ENCODE measurements at places on chromosomes 13 and 19.
A peak's percentile ranks its signal among the peaks of the same experiment; 100 is the strongest.

- DNase-seq: no peak
These were observed 44.3 kb downstream of the MUC16 start for GRCh38 chr19:8965887-8966286.

DNA sequence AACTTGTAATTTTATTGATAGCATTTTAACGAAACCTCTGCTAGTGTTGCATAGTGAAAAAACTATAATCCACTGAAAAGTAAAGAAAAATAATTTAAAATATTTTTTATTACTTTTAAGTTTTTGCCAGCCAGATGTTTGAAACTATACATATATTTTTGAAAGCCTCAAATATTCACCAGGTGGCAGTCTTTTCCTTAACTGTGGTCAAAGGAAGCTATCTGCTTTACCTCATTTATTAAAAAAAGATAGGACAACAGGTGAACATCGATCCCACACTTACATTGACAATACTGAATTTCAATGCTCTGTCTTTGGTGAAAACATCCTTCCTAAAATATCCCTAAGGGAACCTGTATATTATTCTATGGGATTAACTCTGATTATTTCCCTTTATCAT, 100.5 kb downstream of the TRPC4 start:
- DNase-seq: no peak

- DNase-seq: no peak
These were observed 283.1 kb downstream of the DCT start for GRCh38 chr13:94196413-94196812.

DNA sequence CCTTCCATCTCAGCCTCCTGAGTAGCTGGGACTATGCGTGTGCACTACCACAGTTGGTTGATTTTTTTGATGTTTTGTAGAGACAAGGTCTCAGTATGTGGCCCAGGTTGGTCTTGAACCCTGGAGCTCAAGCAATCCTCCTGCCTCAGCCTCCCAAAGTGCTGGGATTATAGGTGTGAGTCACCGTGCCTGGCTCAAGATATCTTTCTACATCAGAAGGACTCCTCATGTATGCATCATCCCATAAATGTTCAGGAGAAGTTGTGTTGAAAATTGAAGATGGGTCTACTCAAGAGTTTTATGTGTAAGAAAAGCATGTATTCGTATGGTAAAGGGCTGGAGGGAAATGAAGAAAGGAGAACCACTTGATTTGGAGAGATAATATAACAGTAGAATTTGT, 71.8 kb upstream of the STK24 start:
- no peak for DNase-seq

DNA sequence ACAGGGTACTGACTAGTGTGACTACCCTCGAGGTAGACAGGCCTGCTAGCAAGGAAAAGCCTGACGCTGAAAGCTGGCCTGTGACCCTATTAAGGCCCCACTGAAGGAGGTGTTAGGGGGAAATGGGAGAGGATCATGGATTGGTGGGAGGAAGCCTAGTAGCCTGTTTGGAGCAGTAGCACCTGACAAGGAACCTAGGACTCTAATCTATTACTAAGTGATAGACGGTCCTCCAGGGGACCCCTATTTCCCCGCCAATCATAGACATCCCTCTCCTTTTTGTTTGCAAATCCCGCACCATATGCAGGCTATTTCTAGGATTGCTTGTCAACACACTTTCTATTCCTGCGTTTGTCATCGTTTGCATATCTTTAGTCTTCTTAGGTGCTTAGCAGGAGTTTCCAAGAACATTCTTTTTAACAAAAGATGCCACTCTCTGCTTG, 1338.8 kb upstream of the MIR17HG start:
- no peak for DNase-seq

DNA sequence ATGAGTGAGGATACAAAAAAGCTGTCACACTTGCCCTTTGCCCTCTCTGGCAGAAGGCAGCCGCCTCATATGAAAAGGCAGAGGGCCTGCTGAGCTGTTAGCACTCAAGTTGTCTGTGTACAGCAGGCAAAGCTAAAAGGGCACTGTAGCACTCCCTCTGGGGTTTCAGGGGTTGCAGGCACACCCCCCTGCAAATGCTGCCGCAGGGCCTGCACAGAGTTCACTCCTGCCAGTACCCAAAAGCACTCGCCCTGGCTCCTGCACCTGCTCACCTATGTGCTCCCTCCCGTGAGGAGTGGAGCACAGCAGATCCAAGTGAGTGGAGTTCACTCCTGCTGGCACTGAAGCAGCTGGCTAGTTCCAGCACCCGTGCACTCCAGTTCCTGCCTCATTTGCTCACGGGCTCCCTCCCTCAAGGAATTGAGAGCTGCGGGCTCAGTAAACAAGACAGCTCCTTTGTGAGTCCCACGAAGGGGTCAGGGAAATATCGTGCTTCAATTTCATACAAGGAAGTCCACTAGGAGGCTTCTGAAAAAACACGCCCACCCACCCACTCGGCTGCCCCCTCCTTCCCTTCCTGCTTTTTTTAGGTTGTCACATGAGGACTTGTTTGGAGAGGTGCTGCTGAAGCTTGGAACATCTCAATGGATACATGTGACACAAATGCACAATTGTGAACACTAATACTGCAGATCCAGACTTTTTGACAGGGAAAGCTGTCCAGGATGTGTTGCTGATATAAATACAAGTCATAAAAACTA, 9.9 kb upstream of the RCBTB2 start:
- peak; percentile 53 for DNase-seq

DNA sequence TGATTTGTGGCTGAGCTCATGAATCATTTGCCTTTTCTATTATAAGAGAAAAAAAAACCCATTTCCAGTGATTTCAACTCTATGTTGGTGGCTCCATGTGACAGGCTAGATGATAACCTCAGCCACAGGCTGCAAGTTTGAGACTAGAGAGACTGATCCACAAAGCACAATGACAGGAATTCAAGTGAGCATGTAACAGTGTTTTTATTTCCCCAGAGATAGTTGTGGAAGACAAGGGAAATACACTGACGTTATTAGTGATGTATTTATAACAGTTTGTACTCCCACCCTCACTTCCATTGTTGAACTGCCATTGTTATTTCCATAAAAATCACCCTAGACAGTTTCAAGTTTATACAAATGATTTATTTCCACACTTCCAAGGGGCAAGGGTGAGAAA, 27.9 kb upstream of the EDNRB start:
- DNase-seq: no peak

- no peak for DNase-seq
These were observed 16.2 kb upstream of the PRODH2 start for GRCh38 chr19:35828692-35829301.

DNA sequence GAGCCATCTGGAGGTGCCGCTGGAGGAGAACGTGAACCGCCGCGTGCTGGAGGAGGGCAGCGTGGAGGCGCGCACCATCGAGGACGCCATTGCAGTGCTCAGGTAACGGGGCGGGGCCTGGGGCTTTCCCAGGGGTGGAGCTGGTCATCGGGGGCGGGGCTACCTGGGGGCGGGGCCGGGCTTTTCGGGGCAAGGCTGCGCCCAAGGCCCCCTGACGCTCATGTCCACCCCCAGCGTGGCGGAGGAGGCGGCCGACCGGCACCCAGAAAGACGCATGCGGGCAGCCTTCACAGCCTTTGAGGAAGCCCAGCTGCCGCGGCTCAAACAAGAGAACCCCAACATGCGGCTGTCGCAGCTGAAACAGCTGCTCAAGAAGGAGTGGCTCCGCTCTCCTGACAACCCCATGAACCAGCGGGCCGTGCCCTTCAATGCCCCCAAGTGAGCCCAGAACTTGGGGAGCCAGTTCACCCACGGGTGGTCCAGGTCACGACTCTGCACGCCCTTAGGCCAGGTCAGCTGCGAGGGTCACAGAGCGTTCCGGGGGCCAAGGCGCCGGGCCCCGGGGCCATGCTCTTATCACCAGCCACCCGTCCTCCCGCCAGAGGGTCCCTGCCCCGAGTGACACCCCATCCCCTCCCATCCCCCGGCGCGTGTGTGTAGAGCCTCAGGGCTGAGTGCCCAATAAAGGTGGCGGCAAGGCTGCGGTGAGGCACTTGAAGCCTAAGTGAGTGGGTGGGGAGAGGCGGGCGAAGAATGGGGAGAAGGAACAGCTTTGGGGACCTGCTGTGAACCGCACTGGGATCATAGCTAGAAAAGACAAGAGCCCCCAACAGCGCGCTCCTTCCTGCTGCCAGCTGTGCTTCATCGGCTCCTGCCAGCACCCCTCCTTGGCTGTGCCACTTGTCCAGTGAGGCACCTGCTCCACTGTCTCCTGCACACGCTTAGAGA, 10.7 kb downstream of the CCDC124 start:
- no peak for DNase-seq

DNA sequence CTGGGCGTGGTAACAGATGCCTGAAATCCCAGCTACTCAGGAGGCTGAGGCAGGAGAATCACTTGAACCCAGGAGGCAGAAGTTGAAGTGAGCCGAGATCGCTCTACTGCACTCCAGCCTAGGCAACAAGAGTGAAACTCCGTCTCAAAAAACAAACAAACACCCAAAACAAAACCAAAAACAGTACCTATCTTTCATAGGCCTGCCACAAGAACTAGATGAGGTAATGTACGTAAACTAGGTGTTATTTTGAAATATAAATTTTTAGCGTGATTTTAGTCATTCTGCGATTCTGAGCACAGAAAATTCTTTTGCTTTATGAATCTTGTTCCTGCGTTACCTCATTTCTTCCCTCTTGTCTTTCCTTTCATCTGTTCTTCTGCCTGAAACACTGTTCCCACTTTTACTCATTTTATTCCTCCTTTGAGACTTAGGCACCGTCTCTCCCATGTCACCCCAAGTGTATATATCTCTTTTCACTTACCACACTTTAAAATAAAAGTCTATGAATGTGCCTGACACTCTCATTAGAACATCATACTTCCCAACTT, 238.2 kb upstream of the HTR2A start:
- DNase-seq: no peak

DNA sequence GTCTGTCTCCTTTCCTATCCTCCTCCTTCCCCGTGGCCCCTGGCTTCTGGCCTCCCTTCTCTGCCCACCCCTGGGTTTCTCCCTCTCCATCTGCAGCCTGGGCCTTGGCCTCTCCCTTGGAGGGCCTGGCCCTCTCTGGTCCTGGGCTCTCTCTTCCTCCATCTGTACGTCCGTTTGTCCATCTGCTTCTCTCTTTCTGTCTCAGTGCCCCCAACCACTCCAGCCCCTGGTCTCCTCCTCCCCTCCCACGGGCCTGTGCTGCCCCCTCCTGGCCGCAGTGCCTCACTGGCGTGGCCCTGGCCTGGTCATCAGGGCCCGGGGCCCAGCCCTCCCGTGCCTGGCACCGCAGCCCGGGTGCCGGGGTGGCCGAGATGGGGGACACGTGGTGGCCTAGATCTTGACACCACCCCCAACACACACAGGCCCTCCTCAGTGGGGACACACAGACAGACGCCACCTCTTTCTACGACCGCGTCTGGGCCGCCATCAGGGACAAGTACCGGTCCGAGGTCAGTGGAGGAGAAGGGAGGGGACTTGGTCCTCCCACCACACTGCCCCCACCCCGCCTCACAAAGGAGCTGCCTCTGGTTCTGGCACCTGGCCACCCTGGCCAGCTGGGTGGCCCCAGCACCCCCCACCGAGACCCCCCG, 11.3 kb downstream of the PRKCSH start:
- DNase-seq: no peak

- no peak for DNase-seq
These were observed 341.0 kb downstream of the DNAJC15 start for GRCh38 chr13:43364210-43365038.

DNA sequence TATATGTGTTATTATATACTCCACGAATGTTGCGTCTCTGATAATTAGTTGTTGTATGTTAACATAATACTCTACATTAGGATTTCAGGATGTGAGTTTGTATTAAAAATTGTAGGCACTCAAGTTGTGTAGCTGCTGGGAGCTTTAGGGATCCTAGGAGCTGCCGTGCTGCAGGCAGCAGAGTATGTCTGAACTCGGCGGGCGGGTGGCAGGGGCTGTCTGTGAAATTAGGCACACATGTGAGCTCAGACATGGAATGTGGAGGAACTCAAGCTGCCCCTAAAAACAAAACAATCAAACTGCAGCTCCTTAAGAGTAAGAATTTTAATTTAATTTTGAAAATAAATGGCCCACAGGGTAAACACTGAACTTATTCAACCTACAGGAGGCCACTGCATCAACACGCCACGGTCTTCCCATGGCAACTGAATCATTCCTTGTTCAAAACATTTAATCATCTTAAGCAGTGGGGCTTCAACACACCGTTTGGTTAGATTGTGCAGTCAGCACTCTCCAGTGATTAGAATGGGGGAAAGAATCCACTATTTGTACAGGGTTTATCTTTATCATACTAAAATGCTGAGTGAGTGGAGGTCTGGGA, 22.7 kb downstream of the SERTM1 start:
- DNase-seq: no peak

DNA sequence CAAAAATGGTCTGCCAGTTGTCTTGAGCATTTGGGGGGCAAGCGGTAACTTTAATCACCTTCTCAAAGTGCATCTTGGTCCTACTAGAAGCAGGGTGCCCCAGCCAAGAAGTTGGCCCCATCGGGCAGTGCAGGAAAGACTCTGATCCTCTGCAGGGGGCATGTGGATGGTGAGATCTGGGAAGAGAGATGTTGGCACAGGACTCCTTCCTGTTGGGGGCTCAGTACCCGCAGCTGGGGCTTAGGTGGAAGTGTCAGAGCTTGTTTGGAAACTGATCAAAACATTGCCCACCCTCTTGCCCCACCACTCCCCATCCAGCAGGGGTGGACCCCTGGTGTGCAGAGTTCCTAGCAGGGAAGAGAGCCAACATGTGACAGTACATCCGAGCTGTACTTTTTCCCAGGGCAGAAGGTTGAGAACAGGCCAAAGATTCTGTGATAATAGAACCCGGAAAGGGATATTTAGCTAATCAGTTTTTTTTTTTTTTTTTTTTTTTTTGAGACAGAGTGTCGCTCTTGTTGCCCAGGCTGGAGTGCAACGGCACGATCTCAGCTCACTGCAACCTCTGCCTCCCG, 8.8 kb downstream of the RRAS start:
- DNase-seq: no peak

- no peak for DNase-seq
These were observed 811 bp upstream of the ZNF8 start for GRCh38 chr19:58277748-58278540.

DNA sequence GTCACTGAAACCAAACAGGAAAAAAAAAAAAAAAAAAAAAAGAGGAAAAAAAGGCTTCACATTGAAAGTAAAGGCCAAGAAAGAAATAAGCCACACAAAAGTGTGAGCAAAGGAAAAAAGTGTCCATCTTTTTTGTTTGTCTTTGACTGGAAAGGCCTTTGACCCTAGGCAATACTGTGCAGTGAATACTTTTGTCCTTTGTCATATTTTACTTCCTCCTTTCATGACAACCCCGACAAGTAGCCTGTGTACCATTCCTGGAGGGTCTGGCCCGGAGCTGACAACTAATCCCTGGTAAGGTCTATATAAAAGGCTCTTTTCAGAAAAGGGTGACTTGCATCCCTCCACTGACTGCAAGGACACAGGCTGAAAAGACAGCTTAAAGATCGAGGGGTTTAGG, 12.9 kb upstream of the MICU2 start:
- DNase-seq: no peak

DNA sequence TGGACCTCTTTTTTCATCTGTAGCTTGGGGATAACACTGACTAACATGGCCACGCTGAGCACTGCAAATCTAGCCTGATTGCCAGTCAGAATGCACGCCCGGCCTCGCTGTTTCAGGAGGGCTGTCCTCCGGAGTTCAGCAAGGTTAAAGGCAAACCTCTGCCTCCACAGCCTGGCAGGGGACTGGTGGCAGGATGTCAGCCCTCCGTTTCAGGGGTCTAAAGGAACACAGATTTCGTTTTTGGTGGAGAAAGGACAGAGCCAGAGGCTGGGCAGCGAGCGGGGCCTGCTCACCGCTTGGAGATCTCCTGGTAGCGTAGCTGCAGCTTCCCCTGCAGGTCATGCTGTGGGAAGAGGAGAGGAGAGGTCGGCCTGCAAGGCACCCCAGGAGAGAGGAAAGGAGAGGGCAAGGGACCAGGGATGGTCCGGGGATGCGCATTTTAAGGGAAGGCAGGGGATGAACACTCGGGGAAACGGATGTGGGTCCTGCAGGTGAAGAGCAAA, 560 bp downstream of the NDUFA7 start:
- no peak for DNase-seq

All from NCI-H2029 (cell line).